ENCODE measurements at places on chromosomes 16 and 17.

GRCh38 chr17:79841369-79842135 is 2.3 kb upstream of the CBX4 start:
- DNase-seq: no peak

- DNase-seq: no peak
These were observed 101.4 kb downstream of the PITPNC1 start for GRCh38 chr17:67478401-67479041.

DNA sequence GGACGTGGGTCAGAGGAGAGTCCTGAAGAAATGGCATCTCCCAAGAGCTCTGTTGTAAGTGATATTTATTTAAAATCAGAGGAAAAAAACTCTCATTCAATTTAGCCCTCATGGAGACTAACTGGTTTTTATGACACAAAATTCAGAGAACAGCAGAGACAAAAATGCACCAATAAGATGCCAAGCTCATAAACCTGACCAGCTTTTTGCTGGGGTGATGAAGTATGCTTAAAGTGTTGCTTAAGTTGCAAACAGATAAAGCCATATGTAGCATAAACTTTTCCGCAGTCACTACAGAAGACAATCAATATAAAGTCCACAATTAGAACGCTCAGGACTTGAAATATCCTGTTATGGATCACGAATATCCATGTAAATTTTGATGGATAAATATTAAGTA is 124.0 kb upstream of the CORO6 start:
- DNase-seq: no peak

- no peak for DNase-seq
These were observed 948.7 kb downstream of the KCNJ2 start for GRCh38 chr17:71118039-71118438.

- DNase-seq: no peak
These were observed 21.4 kb downstream of the PIEZO1 start for GRCh38 chr16:88763502-88764053.

GRCh38 chr17:30921544-30922196 is at the start of gene ADAP2:
ADAP2 (plus strand) TSS chr17:30921945; CDS start chr17:30922015, 70 bp downstream.
- no peak for DNase-seq

- no peak for DNase-seq
These were observed 243.2 kb upstream of the GSE1 start for GRCh38 chr16:85369741-85370528.

GRCh38 chr16:73956587-73957494 is 339.8 kb upstream of the PSMD7 start:
- DNase-seq: peak; percentile 9

GRCh38 chr17:39016193-39017153 is 49.3 kb upstream of the FBXO47 start:
- no peak for DNase-seq

DNA sequence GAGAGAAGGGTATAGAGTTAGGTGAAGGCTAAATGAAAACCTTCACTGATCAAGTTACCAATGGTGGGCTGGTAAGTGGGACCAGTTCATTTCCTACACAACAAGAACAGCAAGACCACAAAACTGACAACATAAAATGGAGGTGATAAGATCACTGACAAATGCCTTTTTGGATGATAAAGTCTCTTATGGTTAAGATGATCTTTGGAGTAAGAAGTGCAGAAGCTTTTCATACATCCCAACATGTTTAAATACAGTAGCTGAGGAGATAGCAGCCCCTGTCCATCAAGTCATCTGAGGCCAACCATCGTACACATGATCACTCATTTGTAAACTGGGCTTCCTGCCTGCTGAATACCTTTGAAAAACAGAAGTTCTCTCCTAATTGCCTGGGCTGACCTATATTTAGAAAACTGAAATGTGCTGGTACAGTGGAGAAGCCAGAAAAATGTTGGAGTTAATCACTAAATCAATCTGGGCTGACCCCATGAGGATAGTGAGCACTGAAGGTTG is 259.0 kb upstream of the ZFHX3 start:
- DNase-seq: no peak

DNA sequence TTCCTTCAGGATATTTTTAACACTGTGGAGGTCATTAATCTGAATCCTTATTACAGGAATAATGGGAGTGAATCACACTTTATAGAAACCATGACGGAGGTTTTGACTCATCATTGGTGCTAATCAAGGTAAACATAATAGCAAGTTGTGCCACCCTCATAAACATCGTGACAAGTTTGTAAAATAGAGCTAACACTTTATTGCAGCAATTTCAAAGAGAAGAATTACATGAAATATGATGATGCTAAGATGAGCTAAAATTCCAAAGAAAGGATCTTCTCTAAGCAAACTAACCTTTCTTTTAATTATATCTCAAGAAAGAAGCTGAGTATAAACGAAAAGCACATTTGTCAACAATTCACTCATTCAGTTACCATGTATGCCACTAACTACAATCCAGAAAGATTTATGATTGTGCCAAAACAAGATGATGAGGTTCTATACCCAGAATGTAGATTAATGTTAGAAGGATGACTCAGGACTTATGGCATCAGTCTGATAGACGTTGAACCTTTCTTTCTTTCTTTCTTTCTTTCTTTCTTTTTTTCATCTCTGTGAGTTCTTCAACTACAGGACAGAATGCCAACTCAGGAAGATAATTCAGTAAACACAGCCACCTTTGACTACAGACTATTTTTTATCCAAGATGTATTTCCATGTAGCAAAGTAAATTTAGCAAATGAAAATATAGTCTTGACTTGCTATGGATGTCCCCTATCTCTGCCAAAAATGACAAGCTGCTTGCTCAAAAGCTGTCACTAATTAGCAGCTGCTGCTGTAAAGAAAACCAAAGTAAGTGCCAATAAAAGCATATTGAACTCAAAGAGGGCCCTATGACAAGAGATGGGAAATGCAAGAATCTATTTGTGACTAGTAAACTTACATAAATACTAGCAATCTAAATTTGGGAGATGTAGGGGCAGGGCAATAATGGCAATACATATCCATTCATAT is 23.3 kb downstream of the STAT5B start:
- no peak for DNase-seq

GRCh38 chr17:50665838-50666237 is 31.2 kb downstream of the ABCC3 start:
- no peak for DNase-seq

DNA sequence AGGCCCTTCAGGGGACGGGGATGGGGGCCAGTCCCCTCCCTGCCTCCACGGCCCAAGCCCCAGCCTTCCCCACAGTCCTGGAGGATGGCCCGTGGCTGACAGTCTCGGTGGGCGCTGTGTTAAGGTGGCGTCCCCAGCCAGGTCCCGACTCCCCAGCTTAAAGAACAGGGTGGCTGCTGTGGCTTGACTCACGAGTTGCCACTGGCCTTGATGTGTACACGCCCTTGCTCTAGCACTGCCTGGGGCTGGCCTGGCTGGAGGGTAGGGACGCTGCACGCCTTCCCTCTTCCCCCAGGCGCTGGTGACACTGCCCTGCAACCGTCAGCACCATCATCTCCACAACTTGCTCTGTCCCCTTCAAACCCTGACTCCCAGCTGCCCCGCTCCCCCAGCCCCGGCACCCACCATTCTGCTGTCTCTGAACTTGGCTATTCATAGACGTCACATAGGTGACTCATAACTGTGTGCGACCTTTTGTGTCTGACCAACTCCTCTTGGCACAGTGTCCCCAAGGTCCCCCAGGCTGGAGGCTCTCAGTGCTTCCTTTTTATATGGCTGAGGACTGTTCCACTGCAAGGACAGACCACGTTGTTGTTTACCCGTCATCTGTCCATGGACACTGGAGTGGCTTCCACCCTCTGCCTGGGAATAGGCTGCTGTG is 6.3 kb downstream of the GNPTG start:
- no peak for DNase-seq

GRCh38 chr17:1398931-1399678 is 917 bp downstream of the YWHAE start:
- no peak for DNase-seq
